ENCODE measurements at places on chromosomes 5 and 9.

- DNase-seq, result no peak
Observed at GRCh38 chr5:149358294-149358651, 427 bp downstream of the PCYOX1L start.

GRCh38 chr9:126166866-126167265 is 159.8 kb upstream of the MVB12B start:
- DNase-seq, result no peak

GRCh38 chr5:89036704-89037489 is 153.9 kb upstream of the MEF2C start:
- no peak for DNase-seq

DNA sequence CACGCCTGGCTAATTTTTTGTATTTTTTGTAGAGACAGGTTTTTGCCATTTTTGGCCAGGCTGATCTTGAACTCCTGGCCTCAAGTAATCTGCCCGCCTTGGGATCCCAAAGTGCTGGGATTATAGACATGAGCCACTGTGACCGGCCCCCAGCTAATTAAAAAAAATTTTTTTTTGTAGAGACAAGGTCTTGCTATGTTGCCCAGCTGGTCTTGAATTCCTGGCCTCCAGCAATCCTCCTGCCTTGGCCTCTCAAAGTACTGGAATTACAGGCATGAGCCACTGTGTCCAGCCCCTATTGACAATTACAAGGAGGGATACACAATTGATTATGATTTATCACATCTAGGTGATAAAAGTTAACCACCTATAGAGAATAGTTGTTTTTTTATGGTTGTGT is 59.5 kb downstream of the NR2F1 start:
- DNase-seq, result no peak

DNA sequence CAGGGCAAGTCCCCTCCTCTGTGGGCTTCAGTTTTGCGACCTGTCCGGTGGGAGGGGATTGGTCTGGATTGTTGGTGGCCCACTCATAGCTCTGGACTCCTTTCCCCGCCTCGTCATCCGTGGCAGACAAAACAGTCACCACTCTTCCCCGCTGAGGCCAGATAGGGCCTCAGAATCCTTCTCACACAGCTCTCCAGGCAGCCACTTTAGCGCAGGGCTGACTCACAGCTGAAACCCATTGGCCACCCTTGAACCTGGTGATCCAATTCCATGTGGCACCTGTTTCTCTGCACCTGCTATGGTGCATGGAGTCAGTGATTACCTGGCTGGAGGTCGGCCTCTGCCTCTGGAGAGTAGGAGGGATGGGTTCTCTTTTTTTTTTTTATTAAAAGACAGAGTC is 15.8 kb upstream of the CACFD1 start:
- no peak for DNase-seq

DNA sequence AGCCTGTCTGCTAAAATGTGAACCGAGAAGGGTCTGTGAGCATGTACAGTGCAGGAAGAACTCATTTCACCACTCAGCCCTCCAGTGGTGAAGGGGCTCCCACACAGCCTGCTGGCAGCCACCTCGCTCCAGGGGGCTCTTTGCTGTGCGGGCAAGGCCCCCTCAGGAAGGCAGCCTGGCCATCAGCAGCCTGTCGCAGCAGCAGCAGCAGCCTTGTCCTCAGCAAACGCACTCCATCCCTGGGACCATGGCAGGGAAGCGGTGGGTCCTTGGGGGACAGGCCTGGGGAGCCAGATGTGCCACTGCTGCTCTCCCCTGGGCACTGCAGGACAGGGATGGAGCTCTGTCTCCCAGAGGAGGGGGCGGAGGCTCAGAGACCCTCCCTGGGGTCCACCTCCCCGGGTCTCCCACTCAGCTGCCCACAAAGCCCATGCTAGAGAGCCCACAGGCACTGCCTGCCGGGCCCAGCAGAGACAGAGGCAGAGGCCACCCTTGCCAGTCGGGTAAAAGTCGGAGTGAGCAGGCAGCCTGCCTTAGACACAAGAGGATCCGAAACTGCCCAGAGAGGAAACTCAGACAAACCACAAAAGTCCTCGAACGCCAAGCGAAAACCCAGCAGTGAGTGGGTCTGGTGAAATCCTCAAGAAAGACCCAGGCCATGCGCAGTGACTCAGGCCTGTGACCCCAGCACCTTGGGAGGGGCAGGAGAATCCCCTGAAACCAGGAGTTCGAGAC is 8.0 kb downstream of the BRD3 start:
- DNase-seq, result no peak

GRCh38 chr5:93891491-93892480 is 150.4 kb upstream of the POU5F2 start:
- DNase-seq, result no peak

DNA sequence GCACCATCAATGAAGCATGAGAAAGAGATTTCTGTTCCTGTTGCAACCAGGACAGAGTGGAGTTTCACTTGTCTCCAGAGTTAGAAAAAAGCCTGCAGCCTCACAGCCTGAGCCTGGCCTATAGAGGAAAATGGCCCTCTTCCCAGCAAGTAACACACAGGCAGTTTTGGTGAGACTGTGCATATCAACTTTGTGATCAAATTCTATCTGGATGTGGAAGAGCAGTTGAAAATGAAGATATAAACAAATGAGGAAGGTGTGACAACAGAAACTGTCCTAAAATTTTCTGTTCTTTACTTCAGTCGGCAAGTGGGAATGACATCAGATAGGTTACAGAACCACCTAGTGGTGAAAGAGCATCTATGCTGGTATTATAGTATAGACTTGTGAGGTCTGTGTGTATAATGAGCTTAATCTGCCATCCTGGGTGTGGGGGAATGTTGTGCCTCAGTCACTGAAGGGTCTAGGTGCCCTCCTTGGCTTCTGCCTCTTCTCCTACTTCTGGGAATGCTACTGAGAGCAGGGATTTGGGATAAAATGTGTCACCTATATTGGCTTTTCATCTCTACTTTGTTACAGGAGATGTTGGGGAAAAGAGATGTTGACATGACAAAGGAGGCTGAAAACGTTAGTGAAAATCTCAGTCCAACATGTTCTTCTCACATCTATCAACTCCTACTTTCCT is 28.2 kb downstream of the YIPF5 start:
- no peak for DNase-seq

GRCh38 chr9:124495126-124496074 is 11.8 kb downstream of the NR5A1 start:
- DNase-seq, result no peak

DNA sequence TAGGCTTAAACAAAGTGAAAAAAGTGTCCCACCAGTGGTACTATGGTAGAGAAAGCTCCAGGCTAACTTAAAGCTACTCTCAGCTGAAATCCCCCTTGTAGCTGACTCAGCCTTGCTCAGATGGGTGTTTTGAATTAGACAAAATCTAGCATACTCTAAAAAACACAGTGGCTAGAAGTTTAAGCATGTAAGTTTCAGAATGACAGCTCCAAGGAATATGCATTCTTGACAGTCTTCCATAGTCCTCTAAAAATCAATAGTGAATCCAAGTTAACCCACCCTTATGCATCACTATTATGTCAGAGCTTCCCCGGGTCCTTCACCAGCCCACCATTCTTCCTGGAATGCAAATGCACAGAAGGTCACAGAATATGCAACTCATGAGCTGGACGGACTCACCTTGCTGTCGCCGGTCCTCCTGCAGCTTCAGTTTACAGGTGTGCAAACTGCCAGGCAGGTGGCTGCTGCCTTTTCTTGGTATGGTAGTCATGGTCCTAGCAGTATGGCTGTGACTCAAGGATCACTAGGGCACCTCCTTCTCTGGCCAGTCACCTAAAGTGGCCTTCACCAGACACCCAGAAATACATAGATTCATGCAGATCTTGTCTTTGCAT is 668 bp downstream of the RANBP3L start:
- no peak for DNase-seq

DNA sequence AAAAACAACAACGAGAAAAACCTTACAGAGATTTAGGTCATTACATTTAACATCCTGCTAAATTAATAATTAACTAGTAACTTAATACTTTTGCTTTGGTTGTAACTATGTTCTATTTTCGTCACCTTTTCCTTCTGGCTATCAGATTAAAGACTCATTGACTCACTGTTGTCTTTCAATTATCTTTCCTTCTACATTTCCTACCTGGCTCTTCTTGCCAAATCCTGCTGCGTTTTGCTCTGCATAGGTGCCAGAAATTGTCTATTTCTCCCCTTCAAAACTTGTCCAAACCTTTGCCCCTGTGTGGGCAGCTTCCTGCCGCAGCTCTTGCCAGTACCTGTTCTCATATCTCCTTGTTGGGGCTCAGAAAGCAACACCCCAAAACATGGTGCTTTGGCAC is 235.5 kb upstream of the ZNF608 start:
- no peak for DNase-seq

GRCh38 chr5:35810601-35811000 is 46.1 kb upstream of the IL7R start:
- DNase-seq, result no peak

Measured in activated CD4-positive, alpha-beta T cell treated with anti-CD3 and anti-CD28 coated beads for 24 hours (primary cell).